ENCODE measurements at places on chromosomes 1 and 21.

DNA sequence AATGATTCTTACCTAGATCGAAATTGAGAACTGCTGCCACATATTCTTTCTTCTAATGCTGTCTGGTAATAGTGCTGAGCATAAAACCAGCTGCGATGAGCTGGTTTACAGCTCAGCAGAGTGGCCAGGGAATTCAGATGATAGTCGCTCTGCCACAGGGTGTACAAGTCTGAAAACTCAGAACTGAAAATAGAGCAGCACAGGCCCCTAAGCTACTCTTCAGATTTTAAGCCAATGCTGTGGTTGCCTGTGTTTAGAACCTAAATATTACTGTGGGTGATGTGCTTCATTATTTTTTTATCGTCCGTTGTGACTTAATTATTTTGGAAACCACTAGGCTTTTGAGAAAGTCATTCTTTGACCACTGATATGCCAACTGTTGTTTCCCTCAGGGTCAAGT is 152.0 kb downstream of the ADGRL4 start:
- DNase-seq, result no peak

DNA sequence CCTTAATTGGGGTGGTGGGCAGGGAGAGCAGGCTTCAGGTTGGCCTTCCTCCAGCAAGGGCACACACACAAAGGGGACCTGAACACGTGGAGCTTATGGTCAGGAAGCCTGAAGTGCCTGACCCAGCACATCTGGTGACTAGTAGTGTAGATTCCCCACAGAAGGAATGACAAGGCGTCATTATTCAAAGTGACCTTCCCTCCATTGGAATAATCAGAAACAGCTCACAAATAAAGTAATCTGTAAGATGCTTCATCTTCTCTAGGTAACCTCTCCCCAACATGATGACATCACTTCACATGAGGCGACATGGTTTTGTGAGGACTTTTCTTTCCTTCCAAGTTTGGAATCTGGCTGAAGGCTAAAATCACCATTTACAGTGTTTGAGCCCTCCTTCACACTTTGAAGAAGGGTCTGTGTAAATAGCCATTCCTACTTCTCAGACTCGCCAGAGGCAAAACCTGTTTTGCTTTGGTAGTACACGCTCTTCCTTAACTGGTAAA is 32.8 kb upstream of the ERG start:
- no peak for DNase-seq

DNA sequence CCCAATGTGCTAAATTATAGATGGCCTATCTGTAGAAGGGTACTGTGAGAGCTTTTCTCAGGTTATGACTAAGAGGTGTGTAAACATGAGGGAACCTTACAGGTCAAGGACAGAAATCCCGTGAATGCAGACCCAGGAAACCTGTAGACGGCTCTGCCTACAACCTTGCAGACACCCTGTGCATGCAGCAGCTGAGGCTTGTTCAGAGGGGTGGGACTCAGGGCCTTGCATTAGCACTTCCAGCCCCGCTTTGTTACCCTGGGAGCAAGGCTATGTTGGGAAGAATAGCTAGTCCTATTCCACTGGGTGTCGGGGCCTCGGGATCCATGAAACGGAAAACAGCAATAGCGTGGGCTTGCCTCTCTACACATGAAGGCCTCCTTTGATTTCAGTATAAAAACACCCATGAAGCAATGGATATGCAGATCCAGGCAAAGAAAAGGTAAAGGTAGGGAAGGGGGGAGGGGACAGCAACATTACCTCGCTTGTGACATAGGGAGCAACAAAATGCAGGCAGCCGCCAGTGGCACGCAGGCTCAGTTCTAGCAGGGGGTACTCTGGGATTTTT is 9.5 kb upstream of the NDUFS5 start:
- DNase-seq, result no peak

GRCh38 chr1:93620841-93621210 is 60.8 kb downstream of the BCAR3 start:
- no peak for DNase-seq

GRCh38 chr1:205701420-205701819 is 21.1 kb upstream of the SLC45A3 start:
- DNase-seq, result no peak

GRCh38 chr1:234776256-234776875 is 166.4 kb upstream of the IRF2BP2 start:
- no peak for DNase-seq

DNA sequence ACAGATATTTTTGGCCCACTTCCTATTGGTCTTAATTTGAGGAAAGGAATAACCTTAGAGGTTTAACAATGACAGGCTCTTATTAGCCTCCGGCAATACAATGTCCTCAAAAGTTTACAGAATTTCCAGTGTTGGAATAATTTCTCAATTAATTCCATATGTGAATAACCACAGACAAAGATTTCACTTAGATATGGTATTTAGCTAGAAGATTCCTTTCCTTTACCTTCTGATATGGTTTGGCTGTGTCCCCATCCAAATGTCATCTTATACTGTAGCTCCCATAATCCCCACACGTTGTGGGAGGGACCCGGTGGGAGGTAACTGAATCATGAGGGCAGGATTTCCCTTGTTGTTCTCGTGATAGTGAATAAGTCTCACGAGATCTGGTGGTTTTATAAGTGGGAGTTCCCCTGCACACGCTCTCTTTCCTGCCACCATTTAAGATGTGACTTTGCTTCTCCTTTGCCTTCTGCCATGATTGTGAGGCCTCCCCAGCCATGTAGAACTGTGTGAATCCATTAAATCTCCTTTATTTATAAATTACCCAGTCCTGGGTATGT is 54.9 kb upstream of the RGS7 start:
- DNase-seq, result no peak

GRCh38 chr1:236507022-236507700 is 16.6 kb upstream of the LGALS8 start:
- no peak for DNase-seq

- DNase-seq, result no peak
Measured at GRCh38 chr1:24216276-24217074, 29.4 kb upstream of the IFNLR1 start.

DNA sequence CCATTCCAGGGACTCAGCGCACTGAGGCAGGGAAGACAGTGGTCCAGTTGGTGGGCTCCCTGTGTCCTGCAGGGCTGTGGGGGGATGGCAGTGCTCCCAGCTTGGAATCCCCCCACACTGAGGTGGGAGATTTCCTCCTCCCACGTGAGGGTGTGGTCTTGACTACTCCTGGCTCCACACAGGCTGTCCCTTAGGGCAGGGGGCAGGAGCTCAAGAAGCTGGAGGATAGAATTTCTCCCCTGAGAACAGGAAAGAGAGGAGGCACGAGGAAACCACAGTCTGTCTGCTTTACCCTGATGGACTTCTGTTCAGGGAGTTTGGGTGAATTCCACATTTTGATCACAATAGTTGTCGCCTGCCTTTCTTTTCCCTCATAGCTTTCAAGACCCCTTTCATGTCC is 62.1 kb downstream of the CACNA1E start:
- DNase-seq, result no peak

- DNase-seq, result no peak
Measured at GRCh38 chr1:3443807-3444206, 10.7 kb upstream of the ARHGEF16 start.

- DNase-seq, result no peak
Measured at GRCh38 chr1:201268604-201269151, 14.6 kb upstream of the PKP1 start.

DNA sequence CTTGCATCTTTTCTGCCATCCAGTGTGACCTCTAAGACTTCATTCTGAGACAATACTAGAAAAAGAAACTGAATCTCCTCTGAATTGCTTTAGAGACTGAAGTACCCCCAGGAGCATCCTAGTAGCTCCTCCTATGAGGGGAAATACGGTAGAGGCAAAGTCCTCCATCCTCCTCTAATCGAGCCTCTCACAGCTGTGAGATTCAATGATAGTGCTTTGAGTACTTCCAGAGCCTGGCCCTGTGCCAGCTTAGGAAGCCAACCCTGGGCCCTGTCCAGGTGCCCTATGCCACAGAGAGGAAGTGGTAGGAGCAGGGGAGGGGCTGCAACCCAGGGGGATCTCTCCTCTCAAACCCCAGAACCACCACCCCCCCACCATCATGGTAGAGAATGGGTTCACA is 10.7 kb downstream of the RORC start:
- peak; percentile 55 for DNase-seq

GRCh38 chr1:201255479-201256362 is 27.6 kb upstream of the PKP1 start:
- DNase-seq, result no peak

GRCh38 chr1:191608367-191608766 is 549.9 kb upstream of the RGS18 start:
- no peak for DNase-seq

- no peak for DNase-seq
Measured at GRCh38 chr1:230701895-230702768, 11.8 kb downstream of the AGT start.

GRCh38 chr1:21048462-21048861 is 128.2 kb downstream of the EIF4G3 start:
- DNase-seq, result no peak

- DNase-seq, result no peak
Measured at GRCh38 chr1:225987491-225988316, 11.4 kb downstream of the SDE2 start.

- DNase-seq, result no peak
Measured at GRCh38 chr1:150841626-150842025, 33.6 kb upstream of the CTSK start.

DNA sequence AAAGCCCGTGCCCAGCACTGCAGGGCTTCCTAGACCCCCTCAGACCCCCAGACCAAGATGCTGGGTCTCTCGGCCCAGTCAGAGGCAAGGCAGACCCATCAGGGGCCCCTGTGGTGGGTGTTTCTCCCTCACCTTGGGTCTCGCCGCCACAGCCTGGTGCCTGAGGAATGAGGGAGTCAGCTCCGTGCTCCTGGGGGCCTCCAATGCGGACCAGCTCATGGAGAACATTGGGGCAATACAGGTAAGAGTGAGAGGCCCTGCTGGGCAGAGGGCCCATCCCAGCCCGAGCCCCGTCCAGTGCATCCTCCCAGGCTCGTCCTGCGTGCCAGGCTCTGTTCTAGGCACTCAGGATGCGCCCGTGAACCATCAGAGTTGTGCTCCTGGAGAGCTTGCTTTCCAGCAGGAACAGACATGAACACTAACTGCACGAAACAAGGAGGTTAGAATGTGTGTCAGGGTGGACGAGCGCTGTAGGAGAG is 51.5 kb downstream of the KCNAB2 start:
- DNase-seq, result no peak

DNA sequence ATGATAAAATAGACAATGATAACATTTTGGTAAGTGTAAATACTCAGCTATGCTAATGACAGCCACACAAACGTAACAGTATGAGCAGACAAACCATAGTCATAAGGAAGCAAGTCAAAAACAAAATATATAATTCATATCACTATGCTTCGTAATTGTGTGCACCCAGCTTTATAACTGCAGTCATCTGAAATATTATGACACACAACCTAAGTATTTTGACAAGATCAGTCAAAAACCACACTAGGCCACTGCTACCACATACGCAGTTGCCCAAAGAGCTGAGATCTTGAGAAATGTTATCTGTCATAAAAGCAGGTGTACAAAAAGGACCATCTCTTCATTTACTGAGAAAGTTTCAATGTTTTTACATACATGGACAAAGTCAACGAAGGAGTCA is 26.0 kb downstream of the RNASEL start:
- DNase-seq, result no peak

- DNase-seq, result no peak
Measured at GRCh38 chr1:216807696-216808095, 84.5 kb upstream of the ESRRG start.

DNA sequence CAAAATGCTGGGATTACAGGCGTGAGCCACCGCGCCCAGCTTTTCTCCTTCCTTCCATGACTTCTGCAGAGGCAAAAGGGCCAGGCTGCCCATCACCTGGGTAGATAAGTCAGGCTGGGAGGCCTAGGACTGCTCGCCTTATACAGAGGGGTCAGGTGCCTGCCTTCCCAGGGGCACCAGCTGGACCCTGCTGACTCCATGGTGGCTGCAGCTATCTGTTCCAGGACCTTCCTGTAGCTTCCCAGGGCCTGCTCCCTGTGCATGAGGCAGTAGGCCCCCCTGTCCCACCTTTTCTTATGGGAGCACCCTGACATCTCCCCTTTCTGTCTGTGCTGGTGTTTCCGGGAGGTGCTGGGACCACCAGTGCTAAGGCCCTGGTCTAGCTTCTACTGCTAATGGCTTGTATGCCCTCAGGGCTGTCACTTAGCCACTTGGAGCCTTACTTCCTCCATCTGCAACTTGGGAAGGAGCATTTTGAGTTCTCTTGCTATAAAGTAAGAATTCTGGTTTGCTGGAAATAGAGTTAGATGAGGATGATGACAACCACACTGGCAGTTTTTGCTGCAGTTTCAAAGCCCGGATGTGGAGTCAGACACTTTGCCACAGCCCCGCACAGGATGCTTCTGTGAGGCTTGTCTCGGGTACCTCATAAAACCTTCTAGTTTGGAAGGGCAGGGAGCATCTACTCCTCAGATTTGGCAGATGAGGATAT is 14.4 kb downstream of the SOX13 start:
- DNase-seq, result no peak

GRCh38 chr1:37085393-37085792 is 51.1 kb upstream of the GRIK3 start:
- no peak for DNase-seq

- no peak for DNase-seq
Measured at GRCh38 chr1:116164150-116164549, 53.0 kb downstream of the MAB21L3 start.

GRCh38 chr1:241902391-241903065 is 54.5 kb downstream of the EXO1 start:
- no peak for DNase-seq

- no peak for DNase-seq
Measured at GRCh38 chr21:25850126-25850842, 115.5 kb downstream of the GABPA start.

GRCh38 chr1:28855469-28855951 is 43.5 kb downstream of the OPRD1 start:
- DNase-seq, result no peak

DNA sequence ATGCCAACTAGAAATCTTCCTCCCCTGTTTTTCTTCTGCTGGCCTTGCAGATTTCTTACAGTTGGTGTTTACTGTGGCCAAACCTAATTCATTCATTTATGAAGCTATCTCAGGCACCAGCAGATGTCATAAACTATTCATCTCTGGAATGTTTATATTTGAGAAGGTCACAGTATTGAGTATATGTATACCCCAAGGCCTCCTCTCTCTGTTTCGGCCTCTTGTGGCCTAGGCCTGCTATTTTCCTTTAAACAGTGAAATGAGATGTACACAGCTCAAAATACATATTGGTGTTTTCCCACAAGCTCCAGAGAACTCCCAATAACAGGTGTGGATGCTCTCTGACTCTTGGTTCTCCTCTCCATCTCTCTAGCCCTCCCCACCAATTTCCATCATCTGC is 520.7 kb upstream of the CAMK1G start:
- DNase-seq, result no peak

- no peak for DNase-seq
Measured at GRCh38 chr1:151924691-151925587, 15.6 kb upstream of the THEM4 start.

Measured in activated CD4-positive, alpha-beta memory T cell treated with anti-CD3 and anti-CD28 coated beads for 36 hours (primary cell).